ENCODE measurements at places on chromosomes 4 and X.
A peak's percentile ranks its signal among the peaks of the same experiment; 100 is the strongest.

- DNase-seq = no peak
Observed at GRCh38 chrX:153372949-153373348, 28.2 kb downstream of the PNMA6E start.

GRCh38 chr4:7281691-7282665 is 89.6 kb downstream of the SORCS2 start:
- no peak for DNase-seq

DNA sequence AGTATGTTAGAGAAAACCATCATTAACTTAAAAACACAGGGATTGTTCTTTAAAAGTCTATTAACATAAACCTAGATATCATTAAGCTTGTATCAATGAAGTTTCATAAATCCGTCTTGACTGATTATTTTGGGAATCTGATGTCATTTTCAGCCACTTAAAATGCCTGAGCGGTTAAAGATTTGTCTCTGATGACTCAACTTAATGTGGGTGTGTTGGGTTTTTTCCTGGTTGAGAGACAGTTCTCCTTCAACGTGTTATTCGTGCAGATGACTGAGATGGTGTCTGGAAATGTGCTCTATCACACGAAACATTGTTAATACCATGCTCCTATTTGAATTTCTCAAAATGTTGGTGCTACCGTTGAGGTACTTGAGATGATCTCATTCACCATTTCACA is 227.3 kb upstream of the TENM3 start:
- no peak for DNase-seq

GRCh38 chr4:54277691-54278090 is 48.6 kb downstream of the PDGFRA start:
- DNase-seq = no peak

GRCh38 chrX:103405009-103405333 is 28.6 kb downstream of the BEX3 start:
- DNase-seq = no peak

DNA sequence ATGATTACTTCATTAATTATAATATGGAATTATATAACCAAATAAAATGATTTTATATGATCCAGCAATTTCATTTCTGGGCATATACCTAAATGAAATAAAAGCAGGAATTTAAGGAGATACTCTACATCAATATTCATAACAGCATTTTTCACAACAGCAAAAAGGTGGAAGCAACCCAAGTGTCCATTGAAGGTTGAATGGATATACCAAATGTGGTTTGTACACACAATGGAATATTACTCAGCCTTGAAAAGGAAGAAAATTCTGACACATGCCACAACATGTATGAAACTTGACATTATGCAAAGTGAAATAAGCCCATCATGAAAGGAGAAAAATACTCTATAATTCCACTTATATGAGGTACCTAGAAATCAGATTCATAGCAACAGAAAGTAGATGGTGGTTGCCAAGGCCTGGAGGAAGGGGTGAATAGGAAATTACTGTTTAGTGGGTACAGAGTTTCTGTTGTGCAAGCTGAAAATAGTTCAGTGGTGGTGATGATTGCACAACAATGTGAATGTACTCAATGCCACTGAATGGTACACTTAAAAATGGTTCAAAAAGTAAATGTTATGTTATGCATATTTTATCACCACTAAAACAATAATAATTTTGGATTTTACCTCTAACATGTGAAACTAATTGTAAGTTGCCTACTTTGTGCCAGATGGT is 471.5 kb downstream of the SPRY1 start:
- no peak for DNase-seq

DNA sequence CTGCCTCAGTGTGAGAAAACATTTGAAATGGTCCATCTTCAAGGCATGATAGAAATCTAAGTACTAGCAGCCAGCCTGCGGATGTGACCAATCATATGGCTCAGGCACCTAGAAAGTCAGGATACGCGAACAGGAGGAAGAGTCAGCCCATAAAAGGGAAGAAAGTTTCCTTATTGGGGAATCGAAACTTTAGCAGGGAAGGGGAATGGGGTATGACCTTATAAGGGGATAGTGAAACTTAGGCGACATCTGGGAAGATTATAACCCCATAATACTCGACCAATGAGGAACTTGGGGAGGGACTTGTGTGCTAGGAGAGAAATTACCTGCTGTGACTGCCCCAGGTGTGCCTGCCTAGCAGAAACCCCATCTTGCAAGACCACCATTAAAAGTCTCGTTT is 26.2 kb upstream of the PYURF start:
- no peak for DNase-seq

DNA sequence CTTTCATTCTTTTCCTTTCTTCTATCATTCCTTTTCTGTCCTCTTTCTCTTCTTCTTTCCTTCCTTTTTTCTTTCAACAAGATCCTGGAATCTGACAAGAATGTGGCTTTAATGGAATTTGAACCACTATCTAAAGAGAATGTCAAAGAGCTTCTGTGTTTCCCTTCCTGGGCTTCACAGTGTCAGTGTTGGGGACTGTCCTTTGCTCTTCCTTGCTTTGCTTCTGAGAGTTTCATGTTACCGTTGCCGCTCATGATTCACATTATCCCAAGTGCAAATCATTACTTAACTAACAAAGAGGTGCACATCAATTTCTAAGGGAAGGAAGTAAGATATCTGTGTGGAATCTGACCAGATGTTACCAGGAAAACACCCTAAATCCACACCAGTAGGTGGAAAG is 90.5 kb upstream of the DDIT4L start:
- DNase-seq = no peak

GRCh38 chr4:17489123-17489522 is 22.8 kb downstream of the QDPR start:
- DNase-seq = no peak

- no peak for DNase-seq
Observed at GRCh38 chr4:3836756-3837601, 70.8 kb downstream of the ADRA2C start.

DNA sequence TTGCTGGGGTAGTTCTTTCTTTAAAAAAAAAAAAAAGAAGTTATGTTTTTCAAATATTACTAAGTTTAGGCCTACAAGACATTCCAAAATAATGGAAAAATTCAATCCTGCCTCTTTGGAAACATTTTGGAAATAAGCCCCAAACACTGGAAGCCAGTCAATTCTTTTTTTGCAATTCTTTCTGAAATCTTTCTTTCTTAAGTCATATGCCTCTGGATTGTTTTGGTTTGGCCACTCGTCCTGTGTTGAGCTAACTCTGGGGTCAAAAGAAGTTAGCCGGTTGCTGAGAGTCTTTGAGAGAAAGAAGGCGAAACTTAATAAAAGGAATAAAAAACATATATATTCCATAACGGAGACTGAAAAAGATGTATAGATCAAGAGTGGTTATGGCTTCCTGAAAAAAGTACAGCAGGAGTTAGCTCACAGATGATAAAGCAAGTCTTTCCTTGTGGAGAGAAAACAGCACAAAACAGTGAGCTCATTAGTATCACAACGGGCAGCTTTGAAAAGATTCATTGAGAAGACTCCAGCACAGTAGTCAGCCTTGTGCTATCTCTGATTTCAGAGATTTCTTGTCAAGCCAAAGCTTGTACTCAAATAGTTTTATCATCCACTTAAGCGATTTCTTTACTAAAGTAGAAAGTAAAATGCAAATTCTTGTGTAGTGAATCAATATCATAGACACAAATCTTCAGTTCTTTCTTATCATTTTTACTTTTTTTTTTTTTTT is 64.8 kb downstream of the PLS3 start:
- DNase-seq = no peak

- DNase-seq = no peak
Observed at GRCh38 chr4:139690419-139690818, 24.8 kb downstream of the MGST2 start.

DNA sequence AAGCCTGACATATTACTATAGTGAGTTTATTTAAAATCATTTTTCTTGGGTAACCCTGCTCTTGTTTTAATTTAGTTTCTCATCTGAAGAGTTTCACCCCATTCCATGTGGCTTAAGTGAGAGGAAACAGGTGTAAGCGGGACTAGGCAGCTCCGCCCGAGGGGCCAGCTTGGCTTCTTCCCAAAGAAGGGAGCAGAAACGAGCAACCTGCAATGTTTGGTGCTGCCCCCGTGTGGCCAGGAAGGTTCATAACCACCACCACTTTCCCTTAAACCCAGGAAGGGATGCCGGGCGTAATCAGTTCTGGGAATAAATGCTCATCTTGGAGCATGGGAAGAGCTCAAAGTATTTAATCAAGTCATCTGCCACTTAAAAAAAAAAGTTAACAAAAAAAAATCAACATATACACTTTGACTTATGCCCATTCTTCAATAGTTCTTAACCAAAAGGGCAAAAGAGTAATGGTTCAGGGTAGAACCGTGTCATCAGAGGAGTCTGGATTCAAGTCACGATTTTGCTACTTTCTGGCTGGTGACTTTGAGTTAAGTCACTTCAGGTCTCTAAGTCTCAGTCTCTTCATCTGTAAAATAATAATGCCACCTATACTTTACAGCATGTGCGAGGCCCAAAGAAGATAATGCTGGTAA is 147.9 kb downstream of the NSUN7 start:
- DNase-seq = peak; percentile 75

DNA sequence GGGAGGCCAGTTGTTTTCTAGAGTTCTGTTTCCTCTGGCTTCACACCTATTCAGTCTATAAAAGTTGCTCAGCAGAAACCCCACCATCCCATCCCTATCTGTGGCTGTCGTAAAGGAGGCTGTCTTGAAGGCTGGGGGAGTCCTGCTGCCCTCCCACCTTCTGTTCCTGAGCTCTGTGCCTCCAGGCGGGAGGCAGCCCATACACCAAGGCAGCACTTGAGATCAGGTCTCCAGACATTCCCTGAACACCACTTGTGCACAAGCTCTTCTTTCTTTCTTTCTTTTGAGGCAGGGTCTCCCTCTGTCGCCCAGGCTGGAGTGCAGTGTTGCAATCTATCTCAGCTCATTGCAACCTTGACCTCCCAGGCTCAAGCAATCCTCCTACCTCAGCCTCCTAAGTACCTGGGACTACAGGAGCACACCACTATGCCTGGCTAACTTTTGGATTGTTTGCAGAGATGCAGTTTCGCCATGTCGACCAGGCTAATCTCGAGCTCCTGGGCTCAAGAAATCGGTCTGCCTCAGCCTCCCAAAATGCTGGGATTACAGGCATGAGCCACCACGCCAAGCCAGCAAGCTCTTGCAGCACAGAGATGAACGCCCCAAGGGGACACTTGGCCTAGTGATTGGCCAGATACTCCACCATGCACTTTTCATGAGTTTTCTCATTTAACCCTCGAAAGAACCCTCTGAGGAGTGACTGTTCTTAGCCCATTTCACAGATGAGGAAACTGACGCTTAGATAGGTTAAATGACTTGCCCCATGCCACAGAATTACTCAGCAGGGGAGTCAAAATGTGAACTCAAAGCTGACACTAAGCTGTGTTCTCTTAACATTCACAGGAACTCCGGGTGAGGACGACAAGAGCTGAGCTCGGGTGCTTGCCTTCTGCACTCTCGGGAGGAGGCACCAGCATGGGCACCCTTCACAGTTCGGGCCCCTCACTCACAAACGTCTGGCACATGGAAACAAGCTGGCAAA is 55.8 kb upstream of the ENPP6 start:
- no peak for DNase-seq

GRCh38 chr4:72418458-72418857 is 150.6 kb downstream of the ADAMTS3 start:
- no peak for DNase-seq

GRCh38 chr4:139851133-139851532 is 185.5 kb downstream of the MGST2 start:
- no peak for DNase-seq

DNA sequence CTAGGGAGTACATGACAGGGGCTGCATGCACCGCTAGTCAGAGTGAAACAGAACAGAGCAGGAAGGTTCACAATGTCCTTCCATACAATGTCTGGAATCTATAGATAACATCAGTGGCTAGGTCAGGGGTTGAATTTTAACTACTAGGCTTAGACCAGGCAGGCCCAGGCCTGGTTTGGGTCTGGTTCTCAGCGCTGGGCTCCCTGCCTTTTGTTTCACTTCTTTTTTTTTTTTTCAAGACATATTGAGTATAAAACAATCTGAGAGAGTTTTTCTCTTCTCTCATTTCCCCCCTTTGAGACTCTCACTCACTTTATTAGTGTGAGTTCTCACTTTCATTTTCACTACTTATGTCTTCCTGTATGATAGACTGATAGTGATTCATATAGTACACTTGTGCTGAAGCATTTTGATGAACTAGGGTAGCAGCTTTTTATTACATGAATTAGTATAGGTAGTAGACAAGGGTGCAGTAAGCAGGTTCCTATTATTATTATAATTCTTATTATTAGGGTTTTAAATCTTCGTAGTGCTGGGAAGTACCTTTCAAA is 120.0 kb upstream of the ZDHHC15 start:
- no peak for DNase-seq

DNA sequence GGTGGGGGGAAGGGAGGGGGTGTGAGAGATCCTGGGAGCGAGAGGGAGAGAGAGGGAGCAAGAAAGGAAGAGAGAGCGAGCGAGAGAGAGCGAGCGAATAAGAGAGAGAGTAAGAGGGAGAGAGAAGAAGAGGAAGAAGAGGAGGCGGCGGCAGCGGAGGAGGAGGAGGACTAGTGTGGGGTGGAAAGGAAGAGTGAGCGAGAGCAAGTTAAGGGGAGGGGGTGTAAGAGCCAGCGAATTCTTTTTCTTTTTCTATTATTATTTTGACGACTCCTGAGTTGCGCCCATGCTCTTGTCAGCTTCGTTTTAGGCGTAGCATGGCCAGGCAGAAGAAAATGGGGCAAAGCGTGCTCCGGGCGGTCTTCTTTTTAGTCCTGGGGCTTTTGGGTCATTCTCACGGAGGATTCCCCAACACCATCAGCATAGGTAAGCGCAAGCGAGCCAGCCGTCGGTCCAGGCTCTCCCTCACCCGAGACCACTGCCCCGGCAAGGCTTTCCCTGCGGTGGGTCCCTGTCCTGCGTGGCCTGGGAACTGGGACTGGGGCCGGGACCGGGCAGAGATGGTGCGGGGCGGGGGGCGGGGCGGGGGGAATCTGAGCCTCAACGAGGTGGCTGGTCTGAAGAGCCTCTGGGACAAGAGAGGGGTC is at the start of gene GRIA3:
TSS of gene GRIA3 (plus strand) at position 60 of the 647 bp plus-strand sequence. CDS start at position 318, 258 bp downstream.
- no peak for DNase-seq

- no peak for DNase-seq
Observed at GRCh38 chr4:153098427-153098826, 105.8 kb upstream of the TRIM2 start.

- DNase-seq = no peak
Observed at GRCh38 chr4:177687117-177687516, 244.9 kb upstream of the AGA start.

DNA sequence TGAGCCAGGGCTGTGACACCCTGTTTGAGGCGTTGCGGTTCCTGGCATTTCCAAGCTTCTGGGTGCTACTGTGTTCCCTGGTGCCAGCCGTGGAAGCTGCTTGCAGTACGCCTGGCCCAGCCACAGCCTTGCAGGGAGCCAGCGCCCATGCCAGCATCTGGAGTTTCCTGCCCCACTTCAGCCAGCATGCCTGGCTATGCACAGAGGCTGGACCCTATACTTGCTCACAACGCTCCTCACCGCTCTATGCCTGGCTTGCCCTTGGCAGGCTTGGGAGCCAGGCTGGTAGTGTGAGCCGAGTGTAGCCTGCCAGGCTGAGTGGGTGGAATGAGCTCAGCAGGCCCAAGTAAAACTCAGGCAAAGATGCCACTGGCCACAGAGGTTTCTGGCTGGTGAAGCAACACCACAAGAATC is 22.4 kb downstream of the PRRG1 start:
- DNase-seq = no peak

GRCh38 chrX:367866-368265 is 18.8 kb downstream of the PPP2R3B start:
- DNase-seq = no peak
